ENCODE measurements at places on chromosomes 4 and X.

DNA sequence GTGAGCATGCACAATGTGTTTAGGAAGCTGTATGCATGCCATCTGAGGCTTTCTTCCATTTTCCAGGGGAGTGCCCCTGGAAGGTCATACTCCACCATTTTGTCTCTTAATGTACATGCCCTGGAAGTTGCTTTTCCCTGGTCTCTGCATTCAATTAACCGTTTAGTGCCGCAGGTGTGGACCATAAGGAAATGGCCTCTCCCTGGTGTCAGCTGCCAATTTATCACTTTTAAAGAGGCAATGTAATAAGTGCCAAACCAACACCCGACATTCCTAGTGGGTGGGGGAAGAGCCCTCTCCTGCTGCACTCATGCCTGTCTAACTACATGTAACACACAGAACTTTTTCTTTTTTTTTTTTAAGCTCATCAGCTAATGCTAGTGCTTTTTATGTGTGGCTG lies 7.1 kb upstream of the BST1 start:
- DNase-seq = no peak

- no peak for DNase-seq
Measured at GRCh38 chr4:31069151-31069550, 349.0 kb downstream of the PCDH7 start.

GRCh38 chrX:40950546-40950945 lies 134.7 kb upstream of the USP9X start:
- no peak for DNase-seq

DNA sequence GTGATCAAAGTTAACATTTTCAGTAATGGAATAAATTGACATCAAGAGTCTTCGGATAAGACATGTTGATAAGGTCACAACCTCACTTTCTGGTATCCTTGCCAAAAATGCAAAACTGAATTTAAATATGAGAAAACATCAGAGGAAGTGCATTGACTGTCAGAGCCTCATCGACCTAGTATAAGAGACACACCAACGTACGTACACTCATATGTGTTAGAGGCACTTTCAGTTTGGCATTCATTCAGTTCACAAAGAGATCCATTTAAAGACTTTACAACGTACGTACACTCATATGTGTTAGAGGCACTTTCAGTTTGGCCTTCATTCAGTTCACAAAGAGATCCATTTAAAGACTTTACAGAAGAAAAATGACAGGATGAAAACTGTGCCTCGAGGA lies 280.3 kb downstream of the INPP4B start:
- no peak for DNase-seq

DNA sequence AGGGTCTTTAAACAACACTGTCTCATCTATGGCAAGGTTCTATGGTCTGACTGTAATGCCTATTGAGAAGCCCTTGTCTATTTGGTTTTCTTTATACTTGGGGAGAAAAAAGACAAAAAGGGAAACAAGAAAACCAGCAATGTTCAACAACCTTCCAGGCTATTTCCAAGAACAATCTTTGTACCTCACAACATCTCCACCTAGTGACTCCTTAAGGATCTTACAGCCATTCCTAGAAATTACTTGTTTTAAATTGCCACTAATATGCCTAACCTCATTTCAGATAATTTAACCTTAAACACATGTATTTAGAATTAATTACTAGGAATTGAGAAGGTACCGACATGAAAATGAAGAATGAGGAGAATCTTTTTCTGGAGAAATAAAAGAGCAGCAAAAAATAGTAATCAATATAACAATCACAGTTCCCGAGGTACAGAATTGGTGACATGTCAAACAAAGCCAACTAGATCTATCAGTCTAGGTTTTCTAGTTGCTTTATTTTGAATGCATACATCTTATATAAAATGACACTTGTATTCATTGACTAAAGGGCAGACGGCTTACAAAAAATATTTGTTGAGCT lies 1.6 kb upstream of the RBM46 start:
- DNase-seq = no peak

GRCh38 chrX:130829526-130830515 lies 73.2 kb downstream of the ENOX2 start:
- no peak for DNase-seq

GRCh38 chr4:85728464-85728863 lies 253.5 kb downstream of the ARHGAP24 start:
- DNase-seq = no peak

GRCh38 chr4:65825116-65825753 lies 154.9 kb upstream of the EPHA5 start:
- no peak for DNase-seq

DNA sequence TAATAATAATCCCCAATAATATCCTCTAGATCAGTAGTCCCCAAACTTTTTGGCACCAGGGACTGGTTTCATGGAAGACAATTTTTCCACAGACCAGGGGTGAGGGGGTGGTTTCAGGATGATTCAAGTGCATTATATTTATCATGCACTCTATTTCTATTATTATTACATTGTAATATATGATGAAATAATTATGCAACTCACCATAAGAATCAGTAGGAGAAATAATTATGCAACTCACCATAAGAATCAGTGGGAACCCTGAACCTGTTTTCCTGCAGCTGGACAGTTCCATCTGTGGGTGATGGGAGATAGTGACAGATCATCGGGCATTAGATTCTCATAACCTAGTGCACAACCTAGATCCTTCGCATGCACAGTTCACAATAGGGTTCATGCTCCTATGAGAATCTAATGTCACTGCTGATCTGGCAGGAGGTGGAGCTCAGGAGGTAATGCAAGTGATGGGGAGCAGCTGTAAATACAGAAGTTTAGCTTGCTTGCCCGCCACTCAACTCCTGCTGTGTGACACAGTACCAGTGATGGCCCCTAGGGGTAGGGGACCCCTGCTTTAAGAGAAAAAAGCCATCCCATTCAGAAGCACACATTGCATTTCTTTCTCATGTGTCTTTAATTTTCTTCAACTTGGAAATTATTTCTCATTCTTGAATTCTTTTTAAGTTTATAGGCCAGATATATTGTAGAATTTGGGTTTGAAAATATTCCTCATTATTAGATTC lies 16.0 kb upstream of the SH3RF1 start:
- no peak for DNase-seq

GRCh38 chr4:188551156-188551555 lies 411.9 kb downstream of the TRIML1 start:
- no peak for DNase-seq

GRCh38 chr4:9599266-9599665 lies 155.1 kb downstream of the DEFB131A start:
- no peak for DNase-seq

GRCh38 chrX:140933874-140934655 lies 68.3 kb upstream of the SPANXB1 start:
- DNase-seq = no peak

GRCh38 chr4:105058177-105058812 lies 88.4 kb upstream of the TET2 start:
- no peak for DNase-seq

DNA sequence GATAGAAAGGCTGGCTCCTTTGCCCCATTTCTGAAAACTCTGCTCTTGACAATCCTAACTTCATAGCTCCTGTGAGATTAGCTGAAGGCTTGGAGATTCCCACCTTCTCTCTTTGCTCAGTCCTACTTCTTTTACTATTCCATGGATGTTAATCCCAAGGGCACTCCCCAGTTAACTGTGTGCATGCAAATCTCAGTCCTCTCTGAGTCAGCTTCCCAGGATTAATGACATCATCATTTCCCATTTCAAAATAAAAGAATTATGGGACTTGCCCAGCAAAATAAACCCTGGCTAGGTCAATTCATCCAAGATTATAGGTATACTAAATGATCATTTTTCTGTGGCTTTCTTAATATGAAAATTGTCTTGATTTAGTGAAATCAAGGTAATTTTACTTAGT lies 328.6 kb upstream of the NR3C2 start:
- no peak for DNase-seq

- DNase-seq = no peak
Measured at GRCh38 chrX:97498093-97498492, 614.4 kb downstream of the RPA4 start.

Data from transverse colon (tissue), 4 donors.